ENCODE measurements at places on chromosomes 7 and 10.

DNA sequence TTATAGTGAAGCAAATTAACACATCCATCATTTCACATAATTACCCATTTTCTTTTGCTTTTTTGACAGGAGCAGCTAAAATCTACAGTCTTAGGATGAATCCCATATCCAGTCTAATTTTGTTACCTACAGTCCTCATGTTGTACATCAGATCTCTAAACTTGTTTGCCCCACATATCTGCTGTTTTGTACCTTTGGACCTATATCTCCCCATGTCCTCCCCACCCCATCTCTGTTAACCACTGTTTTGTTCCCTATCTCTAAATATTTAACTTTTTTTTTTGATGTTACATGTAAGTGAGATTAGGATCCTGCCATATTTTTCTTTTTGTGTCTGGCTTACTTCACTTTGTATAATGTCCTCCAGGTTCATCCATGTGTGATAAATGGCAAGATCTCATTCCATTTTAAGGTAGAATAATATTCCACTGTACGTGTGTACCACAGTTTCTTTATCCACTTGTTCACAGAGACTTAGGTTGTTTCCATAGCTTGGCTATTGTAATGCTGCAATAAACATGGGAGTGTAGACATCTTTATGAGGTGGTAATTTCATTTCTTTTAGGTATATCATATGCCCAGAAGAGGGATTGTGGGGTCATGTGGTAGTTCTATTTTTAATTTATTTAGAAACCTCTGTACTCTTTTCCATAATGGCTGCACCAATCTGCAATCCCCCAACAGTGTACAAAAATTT is 19.6 kb downstream of the NPVF start:
- DNase-seq, result no peak

DNA sequence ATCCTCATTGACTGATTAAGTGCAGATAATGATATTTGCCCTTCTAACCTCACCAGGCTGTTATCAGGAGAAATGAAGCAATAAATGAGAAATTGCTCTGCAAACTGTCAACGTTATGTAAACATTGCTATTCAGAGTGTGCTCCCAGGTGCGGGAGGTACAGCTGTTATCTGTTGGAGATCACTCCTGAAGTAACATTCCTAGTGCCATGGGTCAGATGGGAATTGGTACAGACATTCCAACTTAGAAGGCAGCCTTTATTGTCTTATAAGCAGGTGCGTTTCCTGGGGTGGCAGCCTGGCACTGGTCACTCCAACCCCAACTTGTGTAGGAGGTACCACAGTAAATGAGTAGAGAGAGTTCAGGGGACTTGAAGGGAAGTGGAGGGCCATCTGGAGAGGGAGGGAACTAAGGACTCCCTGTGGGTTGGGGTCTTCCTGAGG is 36.8 kb downstream of the HK1 start:
- DNase-seq, result no peak

DNA sequence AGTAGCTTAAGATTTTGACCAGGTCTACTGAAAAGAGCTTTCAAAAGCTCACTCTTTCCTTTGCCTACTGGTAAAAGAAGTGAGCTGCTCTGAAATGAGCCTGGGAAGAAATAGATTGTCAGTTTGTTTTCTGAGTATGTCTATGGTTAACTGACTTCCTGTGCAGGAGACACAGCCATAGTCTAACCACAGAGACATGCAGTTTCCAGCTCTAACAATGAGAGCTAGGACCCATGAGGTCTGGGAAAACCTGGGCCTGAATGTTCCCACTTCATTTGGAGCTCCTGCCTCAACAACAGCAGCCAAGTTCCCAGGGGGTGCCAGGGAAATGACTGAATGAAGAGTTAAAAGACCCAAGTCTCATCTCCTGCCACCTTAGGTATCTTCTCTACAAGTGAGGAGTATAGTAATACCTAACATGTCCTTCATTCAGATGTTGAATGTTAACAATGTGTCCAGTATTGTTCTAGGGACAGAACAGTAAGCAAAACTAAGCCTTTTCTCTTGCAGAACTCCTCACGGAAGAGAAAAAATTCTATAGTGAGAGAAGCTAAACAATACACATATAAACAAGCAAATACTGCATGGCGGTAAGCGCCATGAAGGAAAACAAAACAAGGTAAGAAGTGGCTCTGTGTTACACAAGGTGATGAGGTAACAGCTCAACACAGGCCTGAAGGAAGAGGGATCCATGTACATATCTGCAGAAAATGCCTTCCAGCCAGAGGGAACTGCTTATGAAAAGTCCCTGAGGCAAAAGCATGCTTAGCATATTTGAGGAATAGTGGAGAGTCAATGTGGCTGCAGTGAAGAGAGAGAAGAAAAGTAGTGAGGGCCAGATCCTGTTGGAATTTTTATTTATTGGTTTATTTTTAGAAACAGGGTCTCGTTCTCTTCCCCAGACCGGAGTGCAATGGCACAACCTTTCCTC is 26.4 kb upstream of the ANKRD1 start:
- DNase-seq, result no peak

GRCh38 chr7:80478683-80479082 is 33.2 kb downstream of the GNAT3 start:
- DNase-seq, result no peak

GRCh38 chr7:26709210-26709990 is 155.0 kb downstream of the SKAP2 start:
- DNase-seq, result no peak

- no peak for DNase-seq
Observed at GRCh38 chr7:117781707-117782106, 91.5 kb downstream of the CTTNBP2 start.

- DNase-seq, result no peak
Observed at GRCh38 chr7:117974891-117975290, 101.7 kb upstream of the CTTNBP2 start.

GRCh38 chr10:19488592-19489280 is 327.5 kb upstream of the PLXDC2 start:
- DNase-seq, result no peak

DNA sequence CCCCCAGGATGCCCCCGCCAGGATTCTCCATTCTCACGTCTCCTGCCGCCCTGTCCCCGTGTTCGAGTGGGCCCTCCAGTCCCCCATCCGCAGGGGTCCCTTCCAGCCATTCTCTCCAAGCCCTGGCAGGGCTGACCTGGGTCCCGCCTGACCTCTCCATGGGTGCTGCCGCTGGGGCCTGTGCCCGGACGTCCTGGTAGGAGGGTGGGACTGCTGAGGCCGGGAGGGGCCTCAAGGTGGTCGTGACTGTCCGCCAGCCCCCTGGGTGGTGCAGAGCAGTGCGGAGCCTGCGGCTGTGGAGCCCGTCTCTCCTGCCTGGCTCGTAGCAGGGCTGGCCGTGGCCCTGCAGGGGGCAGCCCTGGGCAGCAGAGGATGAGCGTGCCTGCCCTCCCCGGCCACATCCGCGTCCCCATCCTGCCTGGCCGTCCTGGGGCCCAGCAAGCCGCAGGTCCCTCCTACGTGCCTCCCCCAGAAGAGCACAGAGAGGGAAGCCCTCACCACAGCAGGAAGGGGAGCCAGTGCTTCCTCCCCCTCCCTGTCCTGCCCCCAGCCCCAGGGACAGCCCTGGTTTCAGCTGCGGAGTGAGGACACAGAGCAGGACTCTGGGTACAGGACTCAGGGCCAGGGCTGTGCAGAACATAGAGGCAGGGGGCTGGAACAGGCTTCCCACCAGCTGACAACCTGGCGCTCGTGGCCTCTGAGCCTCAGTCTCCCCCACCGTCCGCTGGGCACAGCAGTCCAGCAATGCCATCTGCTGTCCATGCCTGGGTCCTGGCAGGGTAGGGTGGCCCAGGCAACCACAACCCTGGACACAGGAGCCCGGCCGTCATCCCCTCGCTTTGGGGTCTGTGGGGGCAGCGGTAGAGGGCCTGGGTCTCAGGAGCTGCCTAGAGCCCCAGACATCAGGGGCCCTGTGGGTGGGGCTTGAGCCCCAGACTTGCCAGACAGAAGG is 1.5 kb upstream of the GRIFIN start:
- no peak for DNase-seq

DNA sequence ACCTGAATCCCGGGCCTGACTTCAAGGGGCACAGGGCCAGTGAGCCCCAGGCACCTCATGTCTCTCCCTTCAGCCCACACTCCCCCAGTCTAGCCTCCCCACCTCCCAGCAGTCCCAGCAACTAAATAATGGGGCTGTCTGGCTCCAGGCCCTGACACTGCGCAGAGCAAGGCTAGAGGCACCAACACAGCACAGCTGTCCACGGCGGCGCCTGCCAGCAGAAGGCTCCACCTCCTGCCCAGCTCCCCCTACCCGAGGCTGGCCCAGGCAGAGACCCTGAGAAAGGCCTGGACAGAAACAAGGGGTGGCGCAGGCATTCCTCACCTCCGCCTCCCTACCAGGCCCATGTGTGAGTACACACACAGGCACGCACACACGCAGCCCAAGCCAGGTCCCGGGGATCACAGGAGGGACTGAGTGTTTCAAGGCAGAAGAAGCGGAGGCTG is 6.1 kb downstream of the KCNH2 start:
- no peak for DNase-seq

GRCh38 chr7:149071641-149072437 is 18.7 kb downstream of the ZNF786 start:
- DNase-seq, result no peak

DNA sequence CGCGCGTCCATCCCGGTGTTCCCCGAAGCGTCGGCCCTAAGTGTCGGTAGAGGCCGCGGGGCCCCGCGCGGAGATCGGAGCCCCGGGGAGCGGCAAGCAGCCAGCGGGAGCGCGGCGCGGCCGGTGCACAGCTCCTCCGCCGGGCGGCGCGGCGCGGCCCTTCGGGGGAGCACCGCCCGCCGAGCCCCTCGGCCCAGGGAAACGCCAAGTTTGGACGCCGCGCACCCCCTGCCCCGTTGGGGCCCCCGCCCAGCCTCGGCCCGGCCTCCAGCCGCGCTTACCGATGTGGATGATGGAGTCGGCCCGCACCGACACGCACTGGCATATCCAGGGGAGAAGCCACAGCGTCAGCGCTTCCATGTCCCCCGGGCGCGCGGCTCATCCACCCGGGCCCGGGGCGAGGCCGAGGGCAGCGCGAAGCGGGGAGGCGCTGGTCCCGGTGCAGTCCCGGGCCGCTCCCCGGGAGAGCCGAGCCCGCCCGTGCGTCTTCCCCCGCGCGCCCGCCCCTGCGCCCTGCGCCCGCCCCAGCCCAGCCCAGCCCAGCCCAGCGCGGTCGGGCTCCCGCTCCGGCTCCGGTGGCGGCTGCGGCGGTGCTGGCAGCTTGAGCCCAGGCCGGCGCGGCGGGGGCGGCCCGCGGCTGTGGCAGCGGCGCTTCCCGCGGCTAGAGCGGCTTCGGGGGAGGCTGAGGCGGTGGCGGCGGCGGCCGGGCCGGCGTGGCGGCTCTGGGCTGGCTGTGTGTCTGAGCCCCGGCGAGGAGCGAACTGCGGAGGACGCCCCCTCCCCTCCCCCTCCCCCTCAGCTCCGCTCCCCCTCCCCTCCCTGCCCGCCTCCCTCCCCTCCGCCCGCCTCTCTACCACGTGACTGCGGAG is at the start of gene GRID1:
Gene GRID1, minus strand, starts transcription at position 763 of the 869 bp plus-strand sequence.
- DNase-seq, result no peak

- DNase-seq, result no peak
Observed at GRCh38 chr7:4650433-4651047, 31.6 kb upstream of the FOXK1 start.

DNA sequence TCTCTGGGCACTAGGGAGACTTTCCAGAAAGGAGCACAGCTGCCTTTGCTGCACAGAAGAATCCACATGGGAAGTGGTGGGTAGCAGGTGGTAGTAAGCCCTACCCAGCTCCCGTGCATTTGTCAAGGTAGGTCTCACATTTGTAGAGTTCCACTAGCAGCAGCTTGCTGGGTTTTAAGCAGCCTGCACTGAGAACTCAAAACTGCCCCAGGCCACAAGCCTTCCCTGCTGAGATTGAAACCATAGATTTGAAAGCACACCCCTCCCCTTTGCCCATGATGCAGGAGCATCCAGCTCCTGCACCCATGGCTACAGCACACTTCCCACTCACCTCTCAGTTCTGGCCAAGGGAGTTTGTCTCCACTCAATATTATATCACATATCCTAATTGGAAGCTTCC is 604.5 kb upstream of the STEAP1 start:
- DNase-seq, result no peak

DNA sequence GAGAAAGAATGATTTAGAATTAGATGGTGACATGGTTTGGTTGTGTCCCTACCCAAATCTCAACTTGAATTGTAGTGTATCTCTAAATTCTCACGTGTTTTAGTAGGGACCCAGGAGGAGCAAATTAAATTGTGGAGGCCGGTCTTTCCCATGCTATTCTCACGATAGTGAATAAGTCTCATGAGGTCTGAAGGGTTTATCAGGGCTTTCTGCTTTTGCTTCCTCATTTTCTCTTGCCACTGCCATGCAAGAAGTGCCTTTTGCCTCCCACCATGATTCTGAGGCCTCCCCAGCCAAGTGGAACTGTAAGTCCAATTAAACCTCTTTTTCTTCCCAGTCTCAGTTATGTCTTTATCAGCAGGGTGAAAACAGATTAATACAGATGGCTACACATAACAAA is 167.4 kb upstream of the SVIL start:
- DNase-seq, result no peak

DNA sequence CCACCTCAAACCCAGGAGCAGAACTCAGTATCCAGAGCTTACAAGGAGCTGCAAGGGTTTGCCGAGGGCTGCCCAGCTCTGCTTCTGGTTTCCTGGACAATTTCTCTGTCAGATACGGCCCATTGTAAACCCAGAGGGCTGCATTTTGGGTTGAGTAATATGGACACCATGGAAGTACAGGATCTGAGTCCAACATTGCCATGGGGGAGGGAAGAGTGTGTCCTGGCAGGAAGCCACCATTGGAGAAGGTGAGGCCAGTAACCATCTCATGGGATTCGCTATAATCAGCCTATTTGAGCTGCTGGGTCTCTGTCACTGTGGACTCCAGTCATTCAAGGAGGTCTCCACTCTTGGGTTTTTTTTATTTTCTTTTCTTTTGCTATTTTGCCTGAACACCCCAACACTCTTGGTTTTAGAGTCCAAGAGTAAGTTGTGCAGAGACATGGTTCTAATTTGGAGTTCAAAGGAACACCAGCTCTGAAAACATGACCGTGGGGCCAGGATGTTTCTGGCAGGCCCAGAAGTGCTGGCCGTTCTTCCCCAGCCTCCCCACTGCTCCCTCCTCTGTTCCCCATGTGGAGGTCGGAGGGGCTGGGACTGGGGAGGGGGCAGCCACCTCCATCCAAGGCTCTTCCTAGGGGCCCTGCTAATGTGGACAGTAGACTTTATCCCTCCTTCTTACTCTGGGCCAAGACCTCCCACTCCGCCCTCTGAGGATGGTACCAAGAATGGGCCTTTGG is 46.2 kb downstream of the CHST3 start:
- DNase-seq, result no peak

- no peak for DNase-seq
Observed at GRCh38 chr10:122181041-122181732, 89.9 kb upstream of the BTBD16 start.
